Endothelial cell of umbilical vein (primary cell): ENCODE measurements at places on chromosomes 11 and 22. TPM values are rescaled to one million over a fixed set of nuclear protein-coding genes. Genes with fewer than 3 reads are reported as not detected.

The C22orf31 gene
- not detected in 2 replicates for total RNA-seq

The OR8A1 gene
- not detected in 2 replicates for total RNA-seq

The SEC14L3 gene
- total RNA-seq, result not detected in 2 replicates

The OR5P2 gene
- total RNA-seq, result not detected in 2 replicates

The OLFML1 gene
- total RNA-seq, result not detected in 2 replicates

- DNase-seq, result peak; percentile 31
These were observed 871 bp downstream of the SLC35E4 start for GRCh38 chr22:30636226-30637077.

- no peak for DNase-seq
These were observed at the start of gene ADM2 for GRCh38 chr22:50481440-50482106. Gene ADM2, plus strand, starts transcription at chr22:50481543. Its CDS starts 305 bp downstream, at chr22:50481848.

GRCh38 chr11:76795290-76795935 lies 12.3 kb downstream of the TSKU start:
- no peak for DNase-seq

DNA sequence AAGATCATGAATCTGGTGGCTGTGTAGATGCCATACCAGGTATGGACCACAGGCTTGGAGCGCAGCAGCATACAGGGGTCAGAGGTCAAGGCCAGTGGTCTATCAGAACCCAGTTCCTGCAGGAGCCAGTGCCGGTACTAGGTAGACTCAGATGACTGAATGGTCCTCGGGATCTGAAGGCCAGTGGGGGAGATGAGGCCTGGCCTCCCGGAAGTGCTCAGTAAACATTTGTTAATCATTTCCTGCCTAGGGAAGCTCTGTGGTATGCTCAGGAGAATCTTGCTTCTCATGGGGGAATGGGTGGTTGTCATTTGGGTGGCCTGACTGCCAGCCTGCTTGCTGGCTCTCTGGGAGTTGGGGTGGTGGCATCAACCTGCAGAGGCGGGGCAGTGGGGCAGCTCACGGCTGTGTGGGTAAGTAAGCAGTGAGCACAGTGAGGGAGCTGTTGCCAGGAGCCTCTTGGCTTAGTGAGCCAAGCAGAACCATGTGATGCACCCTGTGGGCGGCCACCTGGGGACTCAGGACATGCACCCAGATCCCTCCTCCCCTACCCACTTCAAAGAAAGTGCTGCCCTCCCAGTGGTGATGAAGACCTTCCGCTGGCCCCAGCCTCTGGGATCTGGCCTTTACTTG lies 33.0 kb downstream of the PTPRJ start:
- peak; percentile 43 for DNase-seq

DNA sequence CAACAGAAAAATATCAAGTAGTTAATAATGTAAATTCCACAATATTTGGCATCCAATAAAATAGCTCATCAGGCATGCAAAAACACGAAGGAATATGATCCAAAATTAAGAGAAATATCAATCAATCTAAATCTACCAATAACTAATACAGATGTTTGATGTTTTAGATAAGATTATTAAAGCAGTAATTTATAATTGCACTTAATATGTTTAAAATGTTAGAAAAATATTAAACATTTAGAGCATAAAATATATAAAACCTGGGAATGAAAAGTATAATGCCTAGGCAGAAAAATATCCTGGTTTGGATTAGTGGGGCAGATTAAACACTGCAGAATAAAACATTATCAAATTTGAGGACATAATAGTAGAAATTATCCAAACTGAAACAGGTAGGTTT lies 879.9 kb downstream of the FAM181B start:
- no peak for DNase-seq

GRCh38 chr22:37213941-37214730 lies 1.9 kb upstream of the SSTR3 start:
- no peak for DNase-seq

- DNase-seq, result no peak
These were observed 475.8 kb upstream of the LRRC4C start for GRCh38 chr11:41935241-41935640.

GRCh38 chr11:70605846-70606245 lies 207.5 kb downstream of the CTTN start:
- no peak for DNase-seq

GRCh38 chr11:134489728-134490127 lies 77.7 kb upstream of the B3GAT1 start:
- no peak for DNase-seq

DNA sequence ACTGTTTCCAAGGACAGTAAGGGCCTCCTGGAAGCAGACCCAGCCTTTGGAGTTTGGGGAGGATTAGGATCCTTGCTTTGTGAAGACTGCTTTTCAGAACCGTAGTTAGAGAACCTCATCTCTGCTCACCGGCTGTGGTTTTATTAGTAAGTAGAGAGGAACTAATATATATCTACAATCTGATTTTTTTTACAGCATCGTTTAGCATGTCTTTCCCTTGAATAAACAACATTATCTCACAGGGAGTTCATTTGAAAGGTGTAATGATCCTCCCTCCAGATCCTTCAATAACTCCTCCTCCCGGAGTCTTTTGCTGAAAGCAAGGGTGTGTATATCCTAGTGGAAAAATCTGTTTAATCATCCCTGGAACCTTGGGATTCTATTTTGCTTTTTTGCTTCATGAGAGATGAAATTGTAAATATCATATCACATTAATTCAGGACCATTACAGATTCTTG lies 132.7 kb downstream of the DBX1 start:
- DNase-seq, result no peak

GRCh38 chr11:31655483-31655882 lies 145.9 kb downstream of the ELP4 start:
- DNase-seq, result no peak

DNA sequence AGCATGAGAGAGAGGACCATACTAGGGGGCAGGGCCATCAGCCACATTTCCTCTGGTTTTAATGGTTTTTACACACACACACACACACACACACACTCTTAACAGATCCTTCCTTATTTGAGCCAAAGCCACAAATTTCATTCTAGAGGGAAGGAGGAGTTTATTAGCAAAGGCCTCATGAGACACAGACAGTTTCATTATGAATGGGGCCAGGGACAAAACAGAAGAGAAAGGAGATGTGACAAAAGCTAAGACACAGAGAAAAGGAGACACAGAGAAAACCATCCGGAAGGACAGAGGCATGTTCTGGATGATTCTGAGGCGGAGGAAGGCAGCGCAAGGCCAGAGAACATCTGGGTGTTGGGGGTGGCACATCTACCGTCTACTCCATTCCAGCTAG lies 32.2 kb upstream of the ARFGAP3 start:
- no peak for DNase-seq

GRCh38 chr22:37303821-37304274 lies 21.5 kb downstream of the CYTH4 start:
- peak; percentile 78 for DNase-seq

- no peak for DNase-seq
These were observed 91.8 kb upstream of the RAB1B start for GRCh38 chr11:66176650-66177049.

- DNase-seq, result no peak
These were observed 11.9 kb downstream of the TTLL12 start for GRCh38 chr22:43174941-43175531.

DNA sequence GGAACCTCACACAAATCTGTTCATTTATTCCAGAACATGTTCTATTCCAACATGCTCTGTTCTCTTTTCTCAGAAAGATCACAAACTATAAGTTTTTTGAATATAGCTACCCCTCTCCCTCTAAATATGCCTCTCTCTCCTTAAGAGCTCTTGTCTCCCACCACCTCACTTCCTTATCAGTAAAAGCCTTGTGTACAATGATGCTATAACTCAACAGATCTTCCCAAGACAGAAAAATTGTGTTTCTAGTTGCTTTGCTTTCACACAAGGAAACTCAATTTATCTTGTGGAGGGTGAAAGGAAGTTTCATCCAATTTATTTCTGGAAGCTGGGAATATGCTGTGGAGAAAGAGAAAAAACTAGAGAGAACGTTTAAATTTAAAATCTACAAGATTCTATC lies 64.4 kb downstream of the FAM76B start:
- DNase-seq, result no peak
